ENCODE measurements at places on chromosomes 6 and 20. TPM values are rescaled to one million over a fixed set of nuclear protein-coding genes. Genes with fewer than 3 reads are reported as not detected.

The WFDC12 gene
- not detected for polyA plus RNA-seq

The CAP2 gene
- 15.8 TPM for polyA plus RNA-seq

The RAB32 gene
- 23.7 TPM for polyA plus RNA-seq

The XKR7 gene
- 0.32 TPM for polyA plus RNA-seq

The TNFRSF21 gene
- polyA plus RNA-seq: 34.1 TPM

The BPI gene
- polyA plus RNA-seq: 1.5 TPM

The NKAIN4 gene
- 42.2 TPM for polyA plus RNA-seq

The LY86 gene
- 1.7 TPM for polyA plus RNA-seq

The OR2H1 gene
- polyA plus RNA-seq: not detected

The NKX2-4 gene
- polyA plus RNA-seq: not detected

The MMUT gene
- polyA plus RNA-seq: 59.0 TPM

The SLC17A3 gene
- polyA plus RNA-seq: 0.79 TPM

The LRRC73 gene
- 1.2 TPM for polyA plus RNA-seq

The MPIG6B gene
- 1.7 TPM for polyA plus RNA-seq

The LAMA4 gene
- polyA plus RNA-seq: 83.4 TPM

The C6orf163 gene
- 5.4 TPM for polyA plus RNA-seq

The MAN1A1 gene
- 73.9 TPM for polyA plus RNA-seq

The BACH2 gene
- 9.1 TPM for polyA plus RNA-seq

The PRND gene
- 3.4 TPM for polyA plus RNA-seq

The SPDEF gene
- 0.17 TPM for polyA plus RNA-seq

The SEL1L2 gene
- polyA plus RNA-seq: 0.25 TPM

The OPN5 gene
- polyA plus RNA-seq: 0.91 TPM

The SRMS gene
- polyA plus RNA-seq: 0.30 TPM

The ID1 gene
- 220 TPM for polyA plus RNA-seq

The TRIM10 gene
- 0.40 TPM for polyA plus RNA-seq

The SIGLEC1 gene
- 0.92 TPM for polyA plus RNA-seq

The CDH26 gene
- polyA plus RNA-seq: 0.82 TPM

The SCUBE3 gene
- polyA plus RNA-seq: 37.6 TPM

The CFB gene
- polyA plus RNA-seq: 22.2 TPM

All from left renal cortex interstitium (tissue), 4 donors.